Activated CD4-positive, alpha-beta memory T cell treated with anti-CD3 and anti-CD28 coated beads, Interleukin-2, amount 10 ng/mL, durations not matched to agents 7 days and 5 days (primary cell): ENCODE measurements at places on chromosomes 3 and 15. TPM values are rescaled to one million over a fixed set of nuclear protein-coding genes. Genes with fewer than 3 reads are reported as not detected.

NPAP1 gene
- not detected for total RNA-seq

KPNA1 gene
- 45.8 TPM for total RNA-seq

SAXO2 gene
- total RNA-seq: not detected

DGKG gene
- total RNA-seq: 0.13 TPM

A4GNT gene
- not detected for total RNA-seq

DNA sequence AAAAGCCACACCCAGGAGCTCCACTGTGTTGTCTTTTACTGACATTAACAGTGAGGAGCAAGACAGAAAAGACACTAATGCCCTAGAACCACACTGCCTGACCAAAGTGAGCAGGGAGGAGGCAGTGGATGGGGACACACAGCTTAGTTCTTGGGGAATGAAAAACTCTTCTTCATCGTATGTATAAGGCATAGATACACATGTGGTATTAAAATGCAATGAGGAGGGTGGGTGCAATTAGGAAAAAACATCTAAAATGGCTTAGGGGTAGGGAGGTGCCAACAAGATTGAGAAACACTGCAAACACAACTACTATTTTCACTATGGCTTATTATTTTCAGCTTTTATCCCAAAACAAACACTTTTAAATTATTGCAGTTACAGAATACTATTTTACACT is 15.5 kb downstream of the KLHL25 start:
- H3K36me3 ChIP-seq: no peaks in the 10 kb centered on the region
- DNase-seq: no peak
- no peak overlapping the region for H3K27ac ChIP-seq
- no peak overlapping the region for H3K4me3 ChIP-seq
- no peaks in the 10 kb centered on the region for H3K27me3 ChIP-seq

- peaks cover 19% of the 10 kb centered on the region for H3K4me1 ChIP-seq
- no peak for DNase-seq
- H3K27me3 ChIP-seq: no peaks in the 10 kb centered on the region
- no peak overlapping the region for H3K27ac ChIP-seq
- H3K4me3 ChIP-seq: no peak overlapping the region
- H3K36me3 ChIP-seq: no peaks in the 10 kb centered on the region
Observed at GRCh38 chr15:71296315-71296679, 181.0 kb downstream of the THSD4 start.

- H3K4me3 ChIP-seq: no peak overlapping the region
- DNase-seq: no peak
- no peak overlapping the region for H3K27ac ChIP-seq
- H3K4me1 ChIP-seq: no peaks in the 10 kb centered on the region
Observed at GRCh38 chr3:30553641-30554316, 52.6 kb upstream of the TGFBR2 start.

DNA sequence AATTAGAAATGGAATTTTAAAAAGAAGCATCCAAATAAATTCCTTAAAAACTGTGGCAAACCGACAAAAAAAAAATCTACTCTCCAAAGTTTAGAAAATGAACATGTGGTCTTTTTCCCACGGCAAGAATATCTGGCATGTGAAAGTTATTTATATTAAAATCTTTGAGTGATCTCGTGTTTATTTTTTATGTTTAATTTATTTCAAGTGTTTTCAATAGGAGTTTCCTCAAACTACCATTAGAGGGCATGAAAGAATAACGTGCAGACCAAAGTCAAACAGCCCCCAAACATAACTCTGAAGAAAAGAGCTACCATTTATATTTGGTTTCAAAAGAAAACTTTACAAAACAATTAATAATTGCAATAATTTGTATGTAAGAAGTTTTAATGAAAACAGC is 286.4 kb downstream of the ZIC4 start:
- no peak overlapping the region for H3K27ac ChIP-seq
- no peak for DNase-seq
- H3K4me3 ChIP-seq: no peak overlapping the region
- H3K27me3 ChIP-seq: no peaks in the 10 kb centered on the region

- no peak for DNase-seq
- no peak overlapping the region for H3K4me3 ChIP-seq
- H3K27me3 ChIP-seq: no peaks in the 10 kb centered on the region
- H3K4me1 ChIP-seq: no peaks in the 10 kb centered on the region
- H3K27ac ChIP-seq: no peak overlapping the region
Observed at GRCh38 chr3:121152573-121152972, 244.6 kb downstream of the STXBP5L start.
